NCI-H2081 treated with DMSO at 0.1 percent for 48 hours (cell line): ENCODE measurements at places on chromosomes 2 and 18.

DNA sequence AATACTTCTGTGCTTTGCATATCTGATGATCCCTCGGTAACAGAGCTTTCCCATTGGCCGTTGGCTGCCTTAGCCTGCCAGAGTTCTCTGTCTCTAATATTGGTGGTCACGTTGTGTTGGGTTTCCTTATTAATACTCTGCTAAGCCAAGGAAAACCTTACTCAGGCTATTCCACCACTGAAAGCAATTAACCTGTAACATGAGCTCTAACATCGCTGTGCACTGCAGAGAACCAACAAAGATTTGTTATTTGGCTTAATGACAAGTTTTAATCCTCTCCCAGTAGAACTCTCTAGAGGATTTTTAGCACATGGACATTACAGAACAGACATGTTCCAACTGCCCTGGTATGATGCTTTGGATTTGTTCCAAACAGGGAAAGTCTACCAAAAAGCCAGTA lies 825.9 kb upstream of the POU3F3 start:
- no peak for DNase-seq

DNA sequence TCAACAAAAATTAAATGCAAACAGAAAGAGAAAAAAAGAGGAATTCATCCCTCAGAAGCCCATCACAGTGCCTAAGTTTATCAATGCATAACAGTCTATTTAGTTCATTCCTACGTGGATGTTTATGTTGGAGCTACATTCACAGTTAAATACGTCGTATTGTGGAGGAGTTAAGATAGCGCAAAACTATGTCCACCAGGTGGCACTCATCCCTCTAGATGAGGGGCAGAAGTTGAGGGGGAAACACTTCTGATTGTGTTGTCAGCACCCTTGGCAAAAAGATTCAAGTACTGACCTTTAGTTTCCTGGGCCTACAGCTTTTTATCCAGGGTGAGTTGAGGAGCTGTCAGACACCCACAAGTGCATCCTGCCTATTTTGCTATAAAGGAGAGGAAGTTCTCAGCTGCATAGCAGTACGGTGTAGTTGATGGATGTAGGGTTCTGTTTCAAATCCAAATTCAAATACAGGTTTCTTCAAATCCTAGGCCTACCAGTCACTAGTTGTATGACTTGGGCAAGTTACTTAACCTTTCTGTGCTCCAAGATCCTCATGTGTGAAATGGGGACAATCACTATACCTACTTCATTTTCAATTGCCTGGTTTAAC lies 26.8 kb upstream of the MYO1B start:
- DNase-seq: peak; percentile 3

- DNase-seq: no peak
These were observed 23.4 kb downstream of the ZNF516 start for GRCh38 chr18:76471593-76471992.

DNA sequence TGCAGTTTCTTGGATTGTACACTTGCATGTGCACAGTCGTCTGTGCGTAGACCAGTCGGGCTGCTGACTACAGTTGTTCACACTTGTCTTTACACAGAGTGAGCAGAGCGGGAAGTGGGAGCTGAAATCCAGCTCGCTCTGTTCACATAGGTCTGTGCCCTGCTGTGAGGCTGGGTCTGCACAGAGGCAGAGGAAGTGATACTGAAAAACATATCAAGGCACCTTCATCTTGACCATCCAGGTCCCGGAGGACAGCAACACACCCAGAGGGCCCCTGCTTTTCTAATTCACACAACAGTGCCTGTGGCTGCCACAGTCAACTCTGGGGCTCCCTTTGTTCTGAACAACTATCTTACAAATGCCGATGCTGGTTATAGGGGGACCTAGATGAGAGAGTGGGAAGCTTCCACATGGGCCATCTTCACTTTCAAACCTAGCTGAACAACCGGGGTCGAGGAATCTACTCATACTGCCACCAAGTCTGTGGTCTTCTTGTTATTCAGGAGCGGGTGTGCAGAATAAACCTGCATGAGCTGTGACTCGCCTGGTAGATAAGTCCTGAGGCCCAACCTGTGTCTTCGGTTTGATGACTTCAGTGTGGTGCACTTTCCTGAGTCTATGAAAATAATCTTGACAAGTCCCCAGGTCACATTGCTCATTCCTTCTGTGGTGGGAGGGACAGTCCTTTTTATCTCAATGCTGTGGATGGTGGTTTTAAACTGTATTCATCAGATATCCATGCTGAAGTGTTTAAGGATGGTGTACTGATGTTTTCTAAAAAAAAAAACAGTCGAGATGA lies 3.5 kb upstream of the ADNP2 start:
- no peak for DNase-seq

- peak; percentile 61 for DNase-seq
These were observed 233.4 kb upstream of the SIX3 start for GRCh38 chr2:44707945-44708660.

DNA sequence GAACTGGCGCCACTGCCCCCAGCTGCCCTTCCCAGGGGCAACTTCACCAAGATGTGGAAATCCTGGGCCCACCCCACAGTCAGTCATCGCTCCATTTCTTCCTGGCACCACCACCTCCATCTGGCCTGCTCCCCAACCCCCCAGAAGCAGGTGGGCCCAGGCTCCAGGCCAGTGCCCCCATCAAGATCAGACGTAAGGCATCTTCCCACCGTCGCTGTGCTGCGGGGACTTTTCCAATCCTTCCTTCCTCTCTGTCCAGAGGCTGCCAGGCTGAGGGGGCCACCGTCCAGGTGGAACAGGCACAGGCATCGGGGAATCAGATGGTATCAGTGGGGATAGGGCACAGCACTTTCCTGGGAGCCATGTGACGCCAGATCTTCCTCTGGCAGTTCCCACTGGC lies 8.1 kb downstream of the PRLH start:
- no peak for DNase-seq

- DNase-seq: no peak
These were observed 72.1 kb downstream of the PSMG2 start for GRCh38 chr18:12774982-12775381.
